ENCODE measurements at places on chromosomes 4 and X. TPM values are rescaled to one million over a fixed set of nuclear protein-coding genes. Genes with fewer than 3 reads are reported as not detected.

- no peak for DNase-seq
These were observed 48.8 kb upstream of the GALNT7 start for GRCh38 chr4:173119818-173120217.

DNA sequence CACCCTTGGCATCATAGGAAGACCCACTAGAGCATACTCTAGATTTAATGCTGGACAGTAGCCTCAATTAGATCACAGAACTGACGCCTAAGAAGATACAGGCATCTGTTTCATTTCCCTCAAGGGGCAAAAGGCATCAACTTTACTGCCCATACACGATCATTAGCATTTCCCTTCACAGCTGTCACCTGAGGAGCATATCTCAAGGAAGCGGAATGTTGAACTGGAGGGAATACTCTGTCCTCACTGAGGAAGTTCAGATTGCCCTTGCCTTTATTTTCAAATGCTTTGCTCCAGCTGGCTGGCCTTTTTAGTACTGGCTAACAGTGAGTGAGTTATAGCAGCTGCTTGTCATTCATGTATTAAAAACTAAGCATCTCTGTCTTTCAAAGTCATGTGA is 508.4 kb upstream of the GALNT7 start:
- DNase-seq = no peak

DNA sequence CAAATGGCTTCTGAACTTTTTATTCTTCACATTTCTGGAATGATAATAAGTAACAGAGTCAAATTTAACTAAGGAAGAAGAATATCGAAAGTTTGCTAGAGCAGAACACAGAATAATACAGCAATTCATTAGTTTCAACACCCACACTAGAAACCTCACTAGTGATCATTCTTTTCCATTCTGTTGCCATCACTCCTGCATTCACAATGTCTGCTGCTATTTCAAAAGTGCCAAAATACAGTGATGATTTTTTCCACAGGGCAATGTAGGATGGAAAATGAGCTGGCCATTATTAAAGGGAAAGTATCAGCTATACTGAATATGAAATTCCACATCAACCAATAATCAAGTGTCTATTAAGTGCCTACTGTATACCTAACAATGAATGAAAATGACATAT is 186.7 kb downstream of the USP46 start:
- no peak for DNase-seq

DNA sequence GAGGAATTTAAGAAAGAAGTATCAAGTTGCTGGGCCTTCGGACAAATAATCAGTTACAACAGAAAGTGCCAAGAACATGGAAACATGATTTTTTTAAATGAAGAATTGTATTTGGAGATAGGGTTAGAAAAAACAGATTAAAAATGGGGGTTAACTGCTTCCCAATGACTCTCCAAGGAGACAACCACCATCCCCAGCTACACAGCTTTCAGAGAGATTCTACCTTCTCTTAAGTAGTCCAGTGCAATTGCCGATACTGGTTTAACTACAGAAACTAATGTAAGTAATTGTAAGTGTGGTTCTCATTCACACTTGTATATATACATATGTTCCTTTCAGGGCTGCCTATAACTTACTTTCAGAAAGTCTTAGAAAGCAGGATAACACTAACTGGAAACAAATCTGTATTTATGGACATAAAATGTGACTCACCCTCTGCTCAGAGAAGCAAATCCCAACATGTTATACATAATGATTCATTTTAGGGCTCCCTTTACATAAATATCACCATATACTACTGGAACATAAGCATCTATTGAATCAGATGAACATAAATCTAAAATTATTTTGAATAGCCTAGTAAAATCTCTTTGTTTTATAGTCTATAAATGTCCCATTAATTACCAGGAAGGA is 248.9 kb upstream of the UGT8 start:
- DNase-seq = no peak

DNA sequence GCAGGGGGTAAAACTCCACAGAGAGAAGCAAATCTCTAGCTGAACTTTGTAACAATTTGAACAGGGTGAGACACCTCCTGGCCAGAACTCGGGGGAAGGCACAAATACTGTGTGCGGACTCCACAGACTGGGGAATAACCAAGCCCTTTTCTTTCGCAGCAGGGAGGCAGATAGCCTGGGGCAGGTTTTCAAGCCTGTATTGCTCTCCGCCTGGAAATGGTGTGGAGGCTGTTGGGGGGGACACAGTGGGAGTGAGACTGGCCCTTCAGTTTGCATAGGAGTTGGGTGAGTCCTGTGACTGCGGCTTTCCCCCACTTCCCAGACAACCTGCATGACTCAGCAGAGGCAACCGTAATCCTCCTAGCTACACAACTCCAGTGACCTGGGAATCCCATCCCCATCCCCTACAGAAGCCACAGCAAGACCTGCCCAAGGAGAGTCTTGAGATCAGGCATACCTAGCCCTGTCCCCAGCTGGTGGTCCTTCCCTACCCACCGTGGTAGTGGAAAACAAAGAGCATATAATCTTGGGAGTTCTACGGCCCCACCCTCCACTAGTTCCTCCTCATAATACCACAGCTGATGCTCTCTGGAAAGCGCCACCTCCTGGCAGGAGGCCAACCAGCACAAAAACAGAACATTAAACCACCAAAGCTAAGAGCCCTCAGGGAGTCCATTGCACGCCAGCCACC is 12.9 kb upstream of the SMPX start:
- no peak for DNase-seq

GRCh38 chr4:106985830-106986229 is 50.3 kb downstream of the DKK2 start:
- DNase-seq = no peak

DNA sequence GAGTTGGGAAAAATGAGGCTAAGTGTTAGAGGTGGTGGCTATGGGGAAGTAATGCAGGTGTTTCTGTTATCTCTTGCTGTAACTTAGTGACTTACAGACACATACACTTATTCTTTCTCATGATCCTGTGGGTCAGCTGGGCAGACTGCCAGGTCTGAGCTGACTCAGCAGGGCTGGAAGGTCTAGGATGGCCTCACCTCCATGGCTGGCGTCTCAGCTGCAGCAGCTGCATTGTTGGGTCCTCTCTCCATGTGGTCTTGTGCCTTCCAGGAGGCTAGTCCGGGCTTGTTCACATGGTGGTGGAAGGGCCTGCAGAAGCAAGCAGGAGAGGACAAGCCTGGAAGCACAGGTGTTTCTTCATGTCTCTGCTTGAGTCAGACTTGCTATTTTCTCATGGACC is 172.7 kb downstream of the NHS start:
- no peak for DNase-seq

- DNase-seq = no peak
These were observed 24.0 kb downstream of the RBMX start for GRCh38 chrX:136856551-136856950.

GRCh38 chrX:43750248-43750676 is 94.2 kb downstream of the MAOA start:
- DNase-seq = no peak

- no peak for DNase-seq
These were observed 56.0 kb downstream of the TASL start for GRCh38 chrX:30521440-30522182.

RAB9B gene
- total RNA-seq = 0.93 TPM

OCRL gene
- 17.9 TPM for total RNA-seq

DCHS2 gene
- 2.0 TPM for total RNA-seq

CTAG1A gene
- total RNA-seq = not detected

SPANXB1 gene
- total RNA-seq = not detected

All from omental fat pad (tissue), 4 donors.